ENCODE measurements at places on chromosomes 2 and 18.

GRCh38 chr2:40187054-40187453 lies 264.8 kb downstream of the SLC8A1 start:
- no peak for DNase-seq

DNA sequence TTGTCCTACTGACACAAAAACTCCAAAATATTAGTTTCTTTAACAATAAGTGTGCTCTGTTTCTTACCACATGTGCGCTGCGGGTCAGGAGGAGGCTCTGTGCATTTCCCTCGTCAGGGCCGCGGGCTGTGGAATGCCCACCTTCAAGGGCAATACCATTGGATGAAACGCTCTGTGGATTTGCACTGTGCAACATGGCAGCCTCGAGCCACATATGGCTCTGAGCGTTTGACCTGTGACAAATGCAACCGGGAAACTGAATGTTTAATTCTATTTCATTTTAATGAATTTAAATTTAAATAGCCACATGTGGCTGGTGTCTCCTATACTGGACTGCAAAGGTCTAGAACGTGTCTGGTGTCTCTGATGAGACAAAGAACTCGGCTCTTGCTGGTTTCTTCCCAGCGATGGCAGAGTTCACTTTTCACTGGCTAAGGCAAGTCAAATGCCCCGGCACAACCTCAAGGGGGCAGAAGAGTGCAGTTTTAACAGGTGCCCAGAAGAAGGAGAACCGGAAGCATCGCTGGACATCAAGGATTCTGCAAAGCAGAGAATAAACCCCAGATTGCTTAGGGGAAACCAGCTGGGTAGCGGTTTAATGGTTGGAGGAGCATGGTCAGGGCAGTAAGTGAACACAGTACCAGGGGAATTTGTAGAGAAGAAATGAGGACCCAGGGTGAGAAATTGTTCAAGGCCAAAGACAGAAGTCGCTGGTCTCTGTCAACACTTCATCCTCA lies 37.0 kb upstream of the TMEM18 start:
- DNase-seq = no peak

DNA sequence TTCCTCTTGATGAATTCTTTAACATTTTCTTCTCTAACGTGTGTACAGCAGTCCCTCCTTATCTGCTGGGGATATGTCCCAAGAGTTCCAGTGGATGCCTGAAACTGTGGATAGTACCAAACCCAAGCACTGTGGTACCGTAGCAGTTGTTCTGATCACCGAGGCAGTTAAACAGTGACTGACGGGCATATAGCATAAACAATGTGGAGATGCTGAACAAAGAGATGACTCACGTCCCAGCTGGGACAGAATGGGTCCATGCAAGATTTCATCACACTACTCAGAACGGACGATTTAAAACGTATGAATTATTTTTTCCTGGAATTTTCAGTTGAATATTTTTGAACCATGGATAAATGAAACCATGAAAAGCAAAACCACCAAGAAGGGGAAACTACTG lies 54.5 kb upstream of the SPAG16 start:
- no peak for DNase-seq

DNA sequence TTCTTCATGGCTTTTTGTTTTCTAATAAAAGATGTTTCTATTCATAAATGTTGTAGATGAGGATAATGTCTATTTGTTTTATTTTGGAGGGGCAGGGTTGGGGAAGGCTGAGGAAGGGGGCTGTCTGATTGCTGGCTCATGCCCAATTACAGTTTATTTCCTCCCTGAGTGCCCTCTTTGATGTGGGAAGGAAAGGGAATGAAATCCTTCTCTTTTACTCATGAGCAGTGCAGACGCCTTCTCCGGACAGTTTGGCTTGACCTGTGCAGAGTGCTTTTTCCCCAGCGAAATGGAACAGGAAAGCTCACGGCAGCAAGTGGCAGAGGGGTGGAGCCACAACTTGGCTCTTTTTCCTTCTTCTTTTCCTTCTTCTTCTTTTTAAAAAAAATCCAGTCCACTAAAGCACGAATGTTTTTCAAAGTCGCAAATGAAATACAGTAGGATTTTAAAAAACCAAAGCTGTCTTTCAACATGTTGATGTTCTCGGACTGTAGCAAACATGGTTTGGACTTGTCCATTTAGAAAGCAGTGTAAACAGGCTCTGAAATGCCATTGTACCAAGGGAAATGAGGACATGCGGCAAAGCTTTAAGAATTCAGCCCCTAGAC lies 34.5 kb downstream of the RAB31 start:
- DNase-seq = no peak

DNA sequence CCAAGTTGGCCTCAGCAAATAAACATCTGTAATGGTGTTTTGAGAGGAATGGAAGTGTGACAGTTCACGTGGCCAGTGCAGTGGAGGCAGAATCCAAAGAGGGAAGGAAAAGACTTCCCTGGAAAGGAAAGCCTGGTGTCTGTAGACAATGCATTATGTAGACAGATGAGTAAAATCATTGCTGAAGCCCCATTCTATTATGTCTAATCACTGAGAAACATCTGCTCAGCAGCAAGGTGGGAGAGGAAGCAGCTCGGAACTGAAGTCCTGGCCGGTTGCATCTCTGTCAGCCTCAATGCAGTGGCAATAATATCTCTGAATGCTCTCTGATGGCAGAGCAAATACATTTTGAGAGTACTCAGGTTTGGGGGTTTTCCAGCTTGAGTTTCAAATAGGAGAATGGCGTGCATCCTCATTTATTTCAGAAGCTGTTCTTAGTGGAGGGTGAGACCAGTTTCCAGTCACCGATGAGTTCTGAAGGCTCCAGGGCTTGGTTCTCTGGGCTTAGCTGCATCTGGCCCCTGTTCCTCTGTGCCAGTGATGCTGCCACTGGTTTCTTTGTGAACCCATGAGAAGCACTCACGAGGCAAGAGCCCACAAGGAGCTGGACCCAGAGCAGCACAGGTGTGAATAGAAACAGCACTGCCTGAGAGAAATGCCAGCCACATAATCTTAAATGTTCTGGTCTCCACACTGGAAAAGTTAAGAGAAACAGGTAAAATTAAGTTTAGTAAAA lies 63.3 kb downstream of the RPIA start:
- no peak for DNase-seq

DNA sequence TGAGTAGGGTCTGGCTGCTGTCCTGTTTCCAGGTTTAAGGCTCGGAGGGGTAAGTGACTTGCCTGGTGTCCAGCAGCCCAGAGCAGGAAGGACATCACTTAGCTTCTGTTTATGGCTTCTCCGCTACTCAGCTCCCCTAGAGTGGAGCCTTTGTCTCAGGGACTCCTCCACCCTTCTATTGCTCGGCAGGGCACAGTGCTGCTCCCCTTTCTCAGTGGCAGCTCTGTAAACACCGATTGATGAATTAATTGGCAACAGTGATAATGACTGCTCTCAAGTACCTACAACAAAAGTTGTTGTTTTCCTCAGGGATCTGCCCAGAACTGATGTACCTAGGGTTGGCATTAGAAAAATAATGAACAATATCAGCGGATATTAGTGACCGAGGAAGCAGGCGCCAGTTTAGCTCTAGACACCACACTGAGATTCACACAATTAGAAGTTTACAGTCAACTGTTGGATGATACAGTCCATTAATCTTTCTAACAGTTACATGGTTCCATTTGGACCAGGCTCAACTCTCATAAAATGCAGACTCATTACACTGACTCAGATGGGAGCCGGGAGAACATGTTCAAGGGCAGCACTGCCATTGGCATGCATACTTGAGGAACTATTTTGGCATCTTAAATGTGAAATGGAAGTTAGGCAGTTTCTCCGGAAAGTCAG lies 265.7 kb downstream of the MTX2 start:
- DNase-seq = no peak

DNA sequence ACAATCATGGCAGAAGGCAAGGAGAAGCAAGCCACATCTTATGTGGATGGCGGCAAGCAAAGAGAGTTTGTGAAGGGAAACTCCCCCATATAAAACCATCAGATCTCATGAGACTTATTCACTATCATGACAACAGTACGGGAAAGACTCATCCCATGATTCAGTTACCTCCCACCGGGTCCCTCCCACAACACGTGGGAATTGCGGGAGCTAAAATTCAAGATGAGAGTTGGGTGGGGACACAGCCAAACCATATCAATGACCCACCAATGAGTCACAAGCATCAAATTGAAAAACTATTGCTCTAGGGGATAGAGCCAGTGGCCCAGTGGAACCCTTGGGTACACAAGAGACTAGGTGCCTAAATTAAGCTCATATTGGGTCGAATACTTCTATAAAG lies 157.4 kb downstream of the FBXO15 start:
- no peak for DNase-seq

- DNase-seq = no peak
Observed at GRCh38 chr2:38951766-38952165, 62.1 kb downstream of the ARHGEF33 start.

DNA sequence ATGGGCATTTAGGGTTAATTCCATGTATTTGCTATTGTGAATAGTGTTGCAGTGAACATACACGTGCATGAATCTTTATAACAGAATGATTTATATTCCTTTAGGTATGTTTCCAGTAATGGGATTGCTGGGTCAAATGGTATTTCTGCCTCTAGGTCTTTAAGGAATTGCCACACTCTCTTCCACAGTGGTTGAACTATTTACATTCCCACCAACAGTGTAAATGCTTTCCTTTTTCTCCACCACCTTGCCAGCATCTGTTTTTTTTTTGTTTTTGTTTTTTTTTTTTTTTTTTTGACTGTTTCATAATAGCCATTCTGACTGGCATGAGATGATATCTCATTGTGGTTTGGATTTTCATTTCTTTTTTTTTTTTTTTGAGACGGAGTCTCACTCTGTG lies 62.4 kb downstream of the GTF3C3 start:
- no peak for DNase-seq

- peak; percentile 61 for DNase-seq
Observed at GRCh38 chr2:159904127-159904958, 106.3 kb upstream of the CD302 start.

DNA sequence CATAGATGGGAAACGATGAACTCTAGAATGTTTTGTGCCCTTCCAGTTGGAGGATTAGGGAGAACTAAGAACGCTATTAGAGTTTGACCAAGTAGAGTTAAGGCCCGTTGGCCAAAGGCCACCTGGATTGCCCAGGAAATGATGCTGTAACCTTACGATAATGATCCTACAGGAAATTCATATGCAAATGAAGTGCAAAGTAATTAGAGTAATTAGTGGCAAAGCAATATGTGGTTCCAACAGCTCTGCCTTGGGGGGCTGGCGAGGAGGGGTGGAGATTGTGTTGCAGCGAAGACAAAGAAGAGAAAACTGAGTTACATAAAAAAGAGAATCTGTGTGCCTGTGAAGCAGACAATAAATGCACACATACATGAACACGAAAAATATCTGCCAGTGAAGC lies 61.5 kb upstream of the BOD1L2 start:
- DNase-seq = no peak

DNA sequence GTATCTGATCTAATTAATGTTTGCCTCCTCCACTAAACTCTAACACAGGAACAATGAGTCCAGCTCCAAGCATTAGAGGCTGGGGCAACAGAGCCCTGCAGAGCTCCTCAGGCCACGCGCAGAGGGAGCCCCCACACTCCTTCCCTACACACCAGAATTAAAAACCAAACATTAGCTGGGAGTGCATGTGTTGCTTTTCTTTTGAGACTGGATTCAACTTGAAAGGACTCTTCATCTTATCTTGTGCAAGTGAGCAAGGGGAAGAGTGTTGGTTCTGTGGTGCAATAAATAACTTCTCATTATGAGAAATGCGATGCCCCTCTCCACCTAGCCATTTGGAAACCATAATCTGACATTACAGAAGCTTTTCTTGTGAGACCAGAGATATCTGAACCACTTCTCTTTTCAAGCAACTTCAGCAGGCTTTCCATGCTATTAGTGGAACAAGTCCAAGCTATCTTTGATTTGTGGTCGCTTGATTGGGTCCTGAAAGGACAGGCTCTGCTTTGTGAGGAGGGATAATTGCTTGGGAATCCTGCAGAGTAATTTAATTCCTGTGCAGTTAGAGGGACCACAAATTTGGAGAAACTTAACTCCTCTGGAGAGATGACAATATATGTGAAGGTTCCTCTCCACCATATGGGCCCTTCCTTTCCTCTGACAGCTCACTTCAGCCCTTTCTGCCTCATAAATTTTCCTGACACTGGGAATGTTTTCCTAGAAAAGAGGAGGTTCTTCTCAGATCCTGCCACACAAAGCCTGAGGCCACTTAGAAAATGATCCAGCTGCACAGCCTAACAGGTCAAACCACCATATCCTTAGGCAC lies 112.5 kb downstream of the ATL2 start:
- DNase-seq = no peak

GRCh38 chr2:231294116-231294515 lies 95.7 kb downstream of the ARMC9 start:
- DNase-seq = no peak

DNA sequence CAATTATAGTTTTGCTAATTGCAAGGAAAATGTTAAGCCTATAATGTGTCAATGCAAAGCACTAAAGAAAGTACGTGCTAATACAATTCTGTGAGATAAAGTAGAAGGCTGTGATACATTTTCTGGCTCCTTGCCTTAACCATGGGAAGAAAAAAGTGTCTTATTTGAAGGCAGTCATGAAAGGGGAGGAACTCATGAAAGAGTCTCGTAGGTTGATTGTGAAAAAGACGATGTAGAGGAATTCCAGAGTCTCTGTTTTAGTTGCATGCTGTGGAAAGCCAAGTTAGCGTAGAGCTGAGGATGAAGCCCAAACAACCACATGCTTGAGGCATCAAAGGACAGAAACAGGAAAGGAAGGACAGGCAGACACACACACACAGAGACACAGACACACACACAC lies 214.1 kb downstream of the MEIS1 start:
- DNase-seq = no peak

- DNase-seq = no peak
Observed at GRCh38 chr2:241885946-241886643, 16.6 kb downstream of the RTP5 start.

DNA sequence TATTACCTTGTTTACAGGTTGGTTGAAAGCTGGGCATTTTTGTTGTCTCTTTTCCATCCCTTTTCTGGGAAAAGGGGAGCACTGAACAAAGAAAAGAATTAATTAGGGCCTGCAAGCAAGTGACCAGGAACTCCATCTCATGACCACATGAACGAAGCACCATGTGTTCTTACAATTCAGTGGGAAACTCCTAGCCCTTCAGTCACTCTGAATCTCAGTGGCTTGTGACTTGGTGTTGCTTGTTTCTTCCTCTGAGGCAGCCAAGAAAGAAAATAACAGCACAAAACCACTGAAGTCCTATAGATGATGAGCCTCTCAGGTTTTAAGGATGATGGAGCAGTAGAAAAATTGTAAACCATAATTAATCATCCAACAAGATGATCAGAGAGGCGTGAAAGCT lies 129.1 kb upstream of the CAB39 start:
- DNase-seq = no peak
